ENCODE measurements at places on chromosomes 13 and 19.

- no peak for DNase-seq
These were observed 261.1 kb upstream of the RFC3 start for GRCh38 chr13:33556828-33557227.

- DNase-seq: no peak
These were observed 16.2 kb downstream of the CERS1 start for GRCh38 chr19:18879579-18880373.

- no peak for DNase-seq
These were observed 17.7 kb downstream of the NFIX start for GRCh38 chr19:13012690-13013608.

DNA sequence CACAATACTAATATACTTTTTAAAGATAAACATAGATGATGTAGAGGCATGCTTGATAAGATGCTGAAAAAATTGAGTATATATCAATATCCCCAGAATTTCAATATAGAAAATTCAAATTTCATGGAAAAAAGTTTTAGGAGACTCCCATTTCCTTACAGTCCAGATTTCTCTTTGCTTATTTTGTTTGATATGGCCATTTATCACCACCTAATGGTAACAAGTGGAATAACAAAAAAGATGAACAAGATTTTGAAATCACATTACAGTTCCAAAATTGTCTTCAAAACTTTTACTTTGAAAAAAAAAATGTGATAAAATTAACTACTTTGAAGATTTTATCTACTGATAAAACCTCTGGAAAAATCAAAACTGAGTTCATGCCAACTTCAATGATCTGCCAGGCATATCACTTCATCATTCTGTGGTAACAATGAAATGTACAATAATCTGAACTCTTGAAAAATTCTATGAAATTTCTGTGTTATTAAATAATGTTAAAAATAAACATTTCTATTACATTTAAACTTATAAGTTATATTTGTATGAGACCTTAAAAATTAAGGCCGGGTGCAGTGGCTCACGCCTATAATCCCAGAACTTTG lies 17.5 kb downstream of the MIPEP start:
- no peak for DNase-seq

- DNase-seq: no peak
These were observed 14.6 kb downstream of the CBLC start for GRCh38 chr19:44792281-44792680.

DNA sequence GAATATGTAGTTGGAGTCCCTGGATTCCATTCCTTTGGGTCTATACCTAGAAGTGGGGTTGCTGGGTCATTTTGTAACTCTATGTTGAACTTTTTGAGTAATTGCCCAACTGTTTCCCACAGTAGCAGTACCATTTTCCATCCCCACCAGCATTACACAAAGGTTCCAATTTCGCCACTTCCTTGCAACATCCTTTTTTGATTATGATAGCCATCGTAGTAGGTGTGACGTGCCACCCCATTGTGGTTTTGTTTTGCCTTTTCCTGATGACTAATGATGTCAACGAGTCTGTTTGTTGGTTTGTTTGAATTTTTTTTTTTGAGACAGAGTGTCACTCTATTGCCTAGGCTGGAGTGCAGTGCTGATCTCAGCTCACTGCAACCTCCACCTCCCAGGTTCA lies 3.3 kb upstream of the PEX11G start:
- peak; percentile 74 for DNase-seq

DNA sequence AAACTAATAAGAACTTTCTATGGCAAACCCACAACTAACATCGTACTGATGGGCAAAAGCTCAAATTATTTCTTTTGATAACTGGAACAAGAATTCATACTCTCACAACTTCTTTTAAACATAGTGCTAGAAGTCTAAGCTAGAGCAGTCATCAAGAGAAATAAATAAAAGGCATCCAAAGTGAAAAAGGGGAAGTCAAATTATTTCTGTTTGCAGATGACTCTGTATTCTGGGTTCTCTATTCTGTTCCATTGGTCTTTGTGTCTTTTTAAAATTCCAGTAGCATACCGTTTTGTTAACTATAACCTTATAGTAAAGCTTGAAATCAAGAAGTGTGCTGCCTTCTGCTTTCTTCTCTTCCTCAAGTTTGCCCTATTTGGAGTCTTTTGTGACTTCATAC lies 1215.9 kb downstream of the UQCRFS1 start:
- no peak for DNase-seq

- DNase-seq: no peak
These were observed 45.1 kb downstream of the DCLK1 start for GRCh38 chr13:36086117-36086516.

DNA sequence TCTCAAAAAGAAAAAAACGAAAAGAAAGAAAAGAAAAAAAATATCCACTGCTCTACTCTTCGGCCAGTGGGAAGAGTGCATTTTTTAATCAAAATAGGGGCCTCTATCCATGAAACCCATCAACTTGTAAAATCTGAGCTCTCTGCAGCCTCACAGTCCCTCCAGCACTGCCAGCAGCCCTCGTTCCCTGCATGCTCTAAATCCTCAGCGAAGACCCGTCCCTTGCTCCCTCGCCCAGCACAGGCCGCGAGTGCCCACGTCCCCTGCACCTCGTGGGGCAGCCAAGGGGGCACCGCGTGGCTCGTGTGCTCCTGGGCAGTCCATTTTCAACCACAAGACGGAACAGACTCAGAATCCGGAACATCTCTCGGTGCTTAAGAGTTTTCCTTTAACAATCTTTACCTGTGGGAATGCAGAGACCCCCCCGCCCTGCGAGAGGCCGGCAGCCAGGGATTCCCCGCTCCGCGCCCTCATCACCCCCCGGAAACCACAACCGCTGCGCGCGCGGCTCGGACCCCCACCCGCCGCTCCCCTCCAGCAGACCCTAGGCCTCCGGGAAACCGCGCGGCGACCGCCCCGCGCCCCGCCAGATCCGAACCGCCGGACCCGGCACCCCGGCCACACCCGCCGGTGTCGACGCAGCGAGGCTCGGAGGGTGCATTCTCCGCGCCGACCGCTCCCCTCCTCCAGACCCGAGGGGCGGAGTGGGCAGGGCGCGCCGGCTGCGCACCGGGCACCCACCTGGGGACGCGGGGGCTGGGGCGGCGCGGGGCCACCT lies 638 bp downstream of the ANKRD27 start:
- peak; percentile 51 for DNase-seq

DNA sequence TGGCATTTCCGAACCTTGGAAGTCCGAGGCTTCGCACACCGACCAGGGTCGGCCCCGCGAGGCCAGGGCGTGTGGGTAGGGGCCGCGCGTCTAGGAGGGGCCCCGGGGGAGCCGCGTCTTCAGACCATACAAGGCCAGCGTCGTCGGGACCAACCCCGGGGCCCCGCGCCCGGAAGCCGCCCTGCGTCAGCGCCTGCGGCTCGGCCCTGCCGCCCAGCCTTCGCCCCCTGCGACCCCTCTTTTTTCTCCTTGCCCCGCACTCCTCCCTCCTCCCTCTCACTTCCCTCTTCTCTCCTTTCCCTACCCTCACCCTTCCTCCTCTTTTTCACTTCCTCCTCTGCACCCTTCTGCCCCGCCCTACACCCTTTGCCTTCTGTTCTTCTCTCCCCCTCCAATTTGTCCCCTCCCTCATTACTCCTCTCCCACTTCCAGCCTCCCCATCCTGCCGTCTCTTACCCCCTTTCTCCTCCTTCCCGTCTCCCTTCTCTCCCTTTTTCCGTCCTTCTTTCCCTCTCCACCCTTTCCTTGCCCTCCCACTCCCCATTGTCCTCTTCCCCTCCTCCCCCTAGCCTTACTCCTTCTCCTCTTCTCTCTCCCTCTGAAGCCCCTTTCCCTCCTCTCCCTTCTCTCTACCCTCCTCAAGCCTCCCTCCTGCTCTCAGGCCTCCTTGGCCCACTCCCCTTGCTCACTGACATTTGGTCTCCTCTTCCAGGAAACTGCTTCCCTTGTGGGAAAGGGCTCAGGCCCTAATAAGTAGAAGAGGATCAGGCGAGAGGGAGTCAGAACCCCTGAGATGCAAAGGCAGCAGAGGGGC lies 2.2 kb upstream of the PLEKHG2 start:
- DNase-seq: peak; percentile 63

GRCh38 chr13:92303428-92303827 lies 905.0 kb downstream of the GPC5 start:
- DNase-seq: no peak

GRCh38 chr13:43564952-43565351 lies 221.8 kb downstream of the ENOX1 start:
- DNase-seq: no peak

DNA sequence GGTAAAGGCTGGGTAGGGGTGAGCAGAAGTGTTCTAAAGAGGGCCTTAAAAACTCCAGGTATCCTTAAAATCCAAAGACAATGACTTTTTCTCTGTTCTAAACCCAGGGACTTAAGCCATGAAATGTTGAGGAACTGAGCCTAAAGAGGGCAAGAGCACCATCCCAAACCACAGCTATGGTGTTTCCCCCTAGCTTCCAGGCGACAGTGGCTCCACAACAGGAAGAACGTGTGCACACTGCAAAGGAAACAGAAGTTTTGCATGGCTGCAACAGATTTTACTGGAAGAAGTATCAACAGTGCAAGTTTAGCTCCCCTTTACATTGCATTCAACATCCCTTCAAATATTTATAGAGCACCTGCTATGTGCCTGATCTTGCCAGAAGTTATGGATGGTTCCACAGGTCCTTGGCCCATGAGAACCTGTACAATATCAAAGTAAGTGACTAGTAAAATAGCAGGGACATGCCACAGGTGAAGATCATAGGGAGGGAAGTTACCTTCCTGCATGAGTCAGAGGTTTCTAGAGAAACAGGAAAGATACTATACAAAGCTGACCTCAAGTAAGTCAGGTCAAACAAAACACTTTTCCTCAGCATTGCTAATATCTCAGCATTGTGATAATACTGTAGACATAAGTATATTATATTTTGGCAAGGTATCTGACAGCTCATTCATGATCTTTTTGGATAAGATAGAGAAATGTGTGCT lies 8.4 kb upstream of the KCTD12 start:
- no peak for DNase-seq

- DNase-seq: no peak
These were observed 478.4 kb downstream of the PCDH9 start for GRCh38 chr13:66751691-66752090.

DNA sequence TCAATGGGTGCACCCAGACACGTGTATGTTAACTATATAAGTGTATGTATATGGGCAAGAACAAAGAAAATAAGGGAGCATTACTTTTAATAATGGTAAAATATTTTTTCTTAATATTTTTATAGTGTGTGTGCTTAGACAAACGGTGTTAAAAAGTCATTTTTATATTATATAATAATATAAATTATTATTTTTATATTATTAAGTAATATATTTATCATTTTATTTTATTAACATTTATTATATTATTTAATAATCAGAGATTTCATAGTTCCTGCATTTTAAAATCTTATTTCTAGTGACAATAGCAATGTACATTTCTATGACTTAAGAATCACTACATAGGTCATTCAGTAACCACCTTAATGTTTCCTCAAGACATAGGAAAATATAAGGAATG lies 184.4 kb downstream of the SLITRK5 start:
- no peak for DNase-seq

- no peak for DNase-seq
These were observed 179.8 kb downstream of the COG6 start for GRCh38 chr13:39835253-39835652.

GRCh38 chr19:4733755-4734345 lies 10.2 kb upstream of the DPP9 start:
- DNase-seq: no peak

DNA sequence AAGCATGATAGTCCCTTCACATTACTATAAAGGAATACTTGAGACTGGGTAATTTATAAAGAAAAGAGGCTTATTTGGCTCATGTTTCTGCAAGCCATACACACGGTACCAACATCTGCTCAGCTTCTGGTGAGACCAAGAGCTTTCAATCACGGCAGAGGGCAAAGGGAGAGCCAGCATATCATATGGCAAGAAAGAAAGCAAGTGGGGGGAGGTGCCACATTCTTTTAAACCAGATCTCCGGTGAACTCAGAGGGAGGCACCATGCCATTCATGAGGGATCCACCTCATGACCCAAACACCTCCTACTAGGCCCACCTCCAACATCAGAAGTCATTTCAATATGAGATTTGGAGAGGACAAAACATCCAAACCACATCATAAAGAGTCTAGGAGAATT lies 20.3 kb downstream of the XPO4 start:
- no peak for DNase-seq

DNA sequence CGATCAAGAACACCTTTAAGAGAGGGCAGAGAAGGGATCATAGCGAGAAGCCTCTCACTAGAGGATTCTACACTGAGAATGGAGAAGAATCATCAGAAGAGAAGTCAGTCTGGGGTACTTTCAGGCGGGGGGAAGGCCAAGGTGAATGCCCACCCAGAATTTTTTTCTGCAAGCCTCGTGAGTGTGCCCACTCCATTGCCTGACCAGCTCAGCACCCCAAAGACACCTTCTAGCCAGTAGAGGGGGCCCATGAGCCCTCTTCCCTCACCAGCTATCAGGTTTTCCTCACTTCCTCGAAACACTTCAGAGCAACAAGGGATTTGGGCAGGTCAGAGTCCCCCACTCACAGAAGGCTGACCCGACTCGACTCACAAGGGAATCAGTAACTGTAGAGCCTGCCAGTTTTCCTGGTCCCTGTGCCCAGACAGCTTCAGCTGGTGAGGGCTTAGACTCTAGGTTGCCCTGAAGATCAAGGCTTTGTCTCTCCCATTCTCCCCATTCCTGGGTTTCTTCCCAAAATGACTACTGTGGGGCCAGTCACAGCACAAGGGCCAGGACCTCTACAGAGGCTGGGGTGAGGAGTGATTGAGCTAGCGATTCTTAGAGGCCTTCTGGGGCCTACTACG lies 18.4 kb downstream of the NLRP13 start:
- DNase-seq: no peak

- no peak for DNase-seq
These were observed at the start of gene CACNG7 for GRCh38 chr19:53908935-53909415. TSS of gene CACNG7 (plus strand) at chr19:53909278. CDS start at chr19:53912832, 3,554 bp downstream.

DNA sequence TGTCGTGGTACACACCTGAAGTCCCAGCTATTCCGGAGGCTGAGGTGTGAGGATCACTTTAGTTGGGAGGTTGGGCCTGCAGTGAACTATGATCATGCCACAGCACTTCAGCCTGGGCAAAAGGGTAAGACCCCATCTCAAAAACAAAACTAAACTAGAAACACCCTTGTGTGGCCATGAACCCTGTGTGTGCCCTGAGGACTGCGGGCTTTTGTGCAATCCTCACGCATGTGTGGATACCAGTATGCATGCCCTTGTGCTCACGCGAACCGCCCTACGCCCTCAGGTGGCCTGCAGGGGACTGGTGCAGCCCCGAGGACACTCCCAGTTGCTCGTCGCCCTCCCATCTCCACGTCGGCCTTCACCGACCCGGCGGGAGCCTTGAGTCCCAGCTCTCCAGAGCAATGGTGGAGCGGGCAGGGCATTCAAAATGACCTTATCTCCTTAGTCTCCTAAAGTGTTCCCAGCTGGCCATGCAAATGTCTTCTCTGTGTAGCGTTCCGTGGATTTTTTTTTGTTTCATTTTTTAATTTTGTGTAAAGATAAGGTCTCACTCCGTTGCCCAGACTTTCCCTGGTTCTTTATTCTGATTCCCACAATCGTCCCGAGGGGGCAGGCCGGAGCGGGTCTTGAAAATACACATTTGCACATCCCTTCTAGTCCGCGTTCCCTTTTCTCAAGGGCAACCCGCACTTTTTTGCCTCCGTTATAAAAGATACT lies 868 bp upstream of the EGLN2 start:
- DNase-seq: no peak

GRCh38 chr19:6354098-6354674 lies 7.1 kb upstream of the CLPP start:
- no peak for DNase-seq

Data from NK-92 treated with Interleukin-12 subunit alpha and Interleukin-12 subunit beta, amount 100 ng/mL, for 24 hours (cell line).